ENCODE measurements at places on chromosomes 4 and X. TPM values are rescaled to one million over a fixed set of nuclear protein-coding genes. Genes with fewer than 3 reads are reported as not detected.

FAM9C gene
- total RNA-seq: not detected

EXOC1L gene
- not detected for total RNA-seq

DNA sequence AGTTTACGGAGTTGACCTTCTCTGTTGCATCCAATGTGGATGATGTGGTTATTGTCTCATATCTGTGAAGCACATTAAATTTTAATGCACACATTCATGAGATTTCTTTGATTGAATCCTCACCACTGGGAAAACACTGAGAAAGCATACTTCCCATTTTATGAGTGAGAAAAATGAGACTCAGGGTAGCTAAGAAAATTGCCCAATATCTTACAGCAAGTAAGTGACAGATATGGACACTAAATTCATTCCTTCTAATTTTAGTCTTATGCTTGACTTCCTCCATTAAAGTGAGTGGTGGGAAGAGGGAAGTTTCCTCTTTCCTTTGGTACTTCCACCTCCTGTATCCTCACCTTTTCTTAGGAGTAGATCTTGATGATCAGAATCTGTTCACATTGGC is 504.8 kb upstream of the BOD1L1 start:
- no peak for DNase-seq

DNA sequence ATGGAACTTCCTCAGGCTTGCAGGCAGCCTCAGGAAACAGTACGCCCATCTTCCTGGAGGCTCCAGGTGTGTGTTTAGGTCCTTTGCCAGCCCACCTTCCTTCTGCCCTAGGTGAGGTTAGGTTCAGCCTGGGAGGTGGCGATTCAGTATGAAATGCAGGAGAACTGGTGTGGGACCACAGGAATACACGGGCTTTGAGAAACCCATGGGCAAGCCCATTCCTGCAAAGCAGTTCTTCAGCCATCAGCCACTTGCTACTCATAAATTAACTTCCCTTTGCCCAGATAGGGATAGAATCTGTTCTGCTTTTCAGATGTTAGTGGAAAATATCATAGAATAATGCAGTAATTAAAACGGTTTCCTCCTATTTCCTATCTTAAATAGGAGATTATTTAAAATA is 32.2 kb downstream of the TBC1D14 start:
- no peak for DNase-seq

- no peak for DNase-seq
These were observed 106.8 kb downstream of the ARSJ start for GRCh38 chr4:113872426-113873260.

DNA sequence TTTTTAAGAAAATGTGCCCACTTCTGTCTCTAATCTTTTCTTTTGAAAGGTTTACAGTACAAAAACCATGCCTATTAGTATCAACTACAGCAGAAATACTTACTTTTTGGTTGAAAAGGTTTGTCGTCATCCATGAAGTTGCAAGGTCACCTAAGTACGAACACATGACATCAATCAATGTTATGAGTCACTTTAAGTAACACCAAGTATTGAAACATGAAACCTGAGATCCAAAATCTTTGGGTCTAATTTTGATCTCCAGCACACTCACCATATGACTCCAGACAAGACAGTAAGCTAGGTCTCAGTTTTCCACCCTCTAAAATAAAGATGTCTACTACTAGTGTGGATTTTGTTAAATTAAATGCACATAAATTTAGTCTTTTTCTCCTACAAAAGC is 8.4 kb downstream of the ZNF280C start:
- DNase-seq: no peak

DNA sequence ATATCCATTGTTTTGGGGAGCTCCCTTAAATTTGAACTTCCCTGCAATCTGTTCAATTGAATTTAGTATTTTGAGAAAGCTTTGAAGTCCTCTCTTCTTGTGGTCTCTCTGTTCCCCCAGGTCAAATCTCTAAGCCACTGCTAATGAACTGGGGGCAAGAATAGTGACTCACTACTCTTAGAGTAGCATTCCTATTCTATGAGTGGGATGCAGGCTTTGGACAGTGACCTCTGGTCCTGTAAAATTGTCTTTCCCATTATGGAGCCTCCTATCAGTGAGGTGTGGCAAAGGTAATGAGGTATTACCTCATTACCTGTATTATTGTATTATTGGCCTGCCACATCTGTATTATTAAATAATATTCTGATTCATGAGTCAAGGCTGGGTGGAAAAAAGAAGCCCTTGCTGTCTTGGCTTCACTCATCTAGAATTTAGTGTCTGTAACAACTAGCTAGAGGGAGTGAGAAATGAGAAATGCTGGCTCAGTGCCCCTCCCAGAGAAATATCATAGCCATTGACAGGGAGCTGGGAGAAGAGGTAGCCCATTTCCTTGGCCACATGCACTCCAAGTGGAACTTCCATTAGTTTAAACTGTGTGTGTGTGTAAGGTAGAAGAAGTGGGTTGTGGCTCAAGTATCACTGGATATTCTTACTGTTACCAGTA is 393.9 kb upstream of the CTSO start:
- no peak for DNase-seq

DNA sequence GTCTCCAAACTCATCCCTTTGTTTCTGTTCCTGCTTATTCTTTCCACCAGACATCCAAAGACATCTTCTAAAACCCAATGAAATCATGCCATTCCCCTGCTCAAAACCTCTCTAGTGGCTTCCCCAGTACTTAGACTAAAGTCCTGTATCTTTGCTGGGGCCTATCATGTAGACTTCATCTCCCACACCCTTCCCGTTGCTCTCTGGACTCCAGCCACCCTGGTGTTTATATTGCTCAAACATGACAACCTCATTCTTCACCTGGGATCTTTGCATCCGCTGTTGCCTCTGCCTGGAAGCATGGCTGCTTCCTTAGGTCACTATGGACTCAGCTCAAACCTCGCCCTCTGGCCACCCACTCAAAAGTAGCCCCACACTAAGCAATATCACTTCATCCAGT is 23.7 kb downstream of the TBC1D1 start:
- no peak for DNase-seq

DNA sequence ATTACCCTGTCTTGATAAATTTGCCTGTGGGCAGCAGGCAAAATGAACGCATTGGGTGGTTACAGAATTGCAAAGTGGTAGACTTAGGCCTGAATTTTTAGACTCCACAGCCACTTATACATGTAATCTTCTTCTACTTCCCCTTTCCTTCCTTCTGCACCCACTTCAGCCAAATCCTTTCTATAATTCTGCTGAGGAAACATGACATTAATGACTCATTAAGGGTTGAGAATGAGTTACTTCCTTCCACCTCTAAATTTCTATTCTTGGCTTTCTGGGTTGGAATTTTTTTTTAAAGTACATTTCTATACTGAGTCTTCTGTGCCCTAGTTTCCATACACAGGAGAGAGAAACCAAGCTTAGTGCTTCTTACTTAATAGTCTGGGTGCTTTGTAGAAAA is 10.1 kb downstream of the PAPSS1 start:
- no peak for DNase-seq

DNA sequence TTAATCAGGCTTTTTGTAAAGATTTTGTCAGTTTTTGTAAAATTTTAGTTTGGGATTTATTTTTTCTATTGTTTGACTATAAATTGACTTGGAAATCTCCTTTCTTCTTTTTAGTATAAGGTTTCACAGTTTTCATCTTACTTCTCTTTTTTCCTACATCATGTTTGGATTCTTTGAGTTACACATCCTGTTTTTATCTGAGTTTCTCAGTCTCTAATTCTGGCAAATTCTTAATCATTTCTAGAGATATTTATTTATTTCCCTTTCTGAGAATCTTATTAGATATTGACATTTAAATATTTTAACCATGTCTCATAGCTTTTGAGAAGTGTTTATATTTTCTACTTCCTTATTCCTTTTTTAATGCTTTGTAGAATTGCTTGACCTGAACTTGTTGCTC is 20.7 kb downstream of the USP53 start:
- DNase-seq: no peak

All from activated naive CD8-positive, alpha-beta T cell treated with anti-CD3 and anti-CD28 coated beads, Interleukin-2, amount 10 ng/mL, durations not matched to agents 7 days and 5 days (primary cell).